ENCODE measurements at places on chromosomes 4 and X. TPM values are rescaled to one million over a fixed set of nuclear protein-coding genes. Genes with fewer than 3 reads are reported as not detected.

DNA sequence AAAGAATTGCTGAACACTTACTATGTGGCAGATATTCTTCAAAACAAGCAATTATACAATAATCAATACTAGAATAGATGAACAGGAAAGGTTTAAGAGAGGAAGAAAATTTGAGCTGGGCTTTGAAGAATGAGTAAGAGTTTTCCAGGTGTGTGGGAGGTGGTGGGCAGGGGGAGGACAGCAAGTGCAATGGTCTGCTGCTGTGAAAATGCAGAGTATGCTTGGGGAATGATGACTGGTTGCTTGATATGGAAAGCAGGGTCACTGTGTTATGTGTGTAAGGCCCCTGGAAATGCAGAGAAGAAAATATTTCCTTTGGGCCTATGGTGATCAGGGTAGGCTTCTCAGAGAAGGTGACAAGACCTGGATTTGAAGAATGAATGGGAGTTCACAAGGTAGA lies 300.3 kb downstream of the CAMK2D start:
- no peak for DNase-seq

DNA sequence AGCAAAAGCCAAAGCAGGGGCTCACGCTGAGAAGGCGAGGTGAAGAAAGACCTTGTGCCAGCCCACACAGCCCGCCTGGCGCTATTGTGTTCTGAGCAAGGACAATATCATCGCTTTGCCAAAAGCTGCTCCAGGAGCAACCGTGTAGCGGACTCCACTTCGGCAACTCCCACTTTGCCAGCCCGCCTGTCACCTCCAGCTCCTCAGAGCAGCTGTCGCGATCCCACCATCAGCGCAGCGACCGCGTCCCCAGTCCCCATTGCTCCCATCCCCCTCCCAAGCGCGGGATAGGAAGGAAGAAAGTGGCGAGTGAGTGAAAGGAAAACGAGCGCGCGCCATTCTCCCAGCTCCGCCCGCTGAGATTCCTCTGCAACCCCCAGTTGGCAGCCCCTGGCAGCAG lies 759 bp downstream of the ZC4H2 start:
- peak; percentile 62 for DNase-seq

DNA sequence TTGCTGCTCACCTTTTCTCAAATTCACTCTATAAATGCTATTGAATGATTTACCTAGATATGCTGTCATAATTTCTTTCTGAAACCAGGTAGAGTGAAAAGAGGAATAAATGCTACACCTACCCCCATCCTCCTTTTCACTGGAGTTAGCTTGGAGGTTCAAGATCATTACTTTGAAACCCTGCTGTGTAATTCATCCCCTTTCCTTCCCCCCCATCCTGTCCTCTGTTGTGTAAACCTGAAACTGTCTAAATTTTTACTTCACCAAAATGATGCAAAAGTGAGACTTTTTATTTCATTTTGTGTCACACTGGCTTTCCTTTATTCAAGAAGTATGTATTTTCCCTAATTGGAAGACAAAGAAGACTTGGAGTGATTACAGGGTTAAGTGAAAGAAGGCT lies 5.4 kb downstream of the ZCCHC18 start:
- DNase-seq: no peak

DNA sequence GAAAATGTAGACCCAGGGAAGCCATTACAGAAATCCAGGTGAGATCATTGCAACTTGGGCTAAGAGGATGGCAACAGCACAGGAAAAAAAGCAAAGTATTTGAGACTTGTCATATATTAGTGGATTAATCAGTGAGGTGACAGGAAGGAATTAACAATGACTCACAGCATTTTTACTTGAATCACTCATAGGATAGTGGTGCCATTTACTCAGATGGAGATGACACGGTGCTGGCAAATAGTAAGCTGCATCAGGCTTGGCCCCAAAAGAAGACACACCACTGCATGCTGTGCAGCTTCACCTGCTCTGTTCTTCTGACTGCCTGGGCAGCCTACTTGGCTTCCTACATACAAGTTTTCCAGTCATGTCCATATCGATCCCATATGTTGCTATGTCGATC lies 144.8 kb downstream of the FRYL start:
- DNase-seq: peak; percentile 69

GRCh38 chr4:6530301-6530700 lies 44.7 kb upstream of the MAN2B2 start:
- DNase-seq: no peak

DNA sequence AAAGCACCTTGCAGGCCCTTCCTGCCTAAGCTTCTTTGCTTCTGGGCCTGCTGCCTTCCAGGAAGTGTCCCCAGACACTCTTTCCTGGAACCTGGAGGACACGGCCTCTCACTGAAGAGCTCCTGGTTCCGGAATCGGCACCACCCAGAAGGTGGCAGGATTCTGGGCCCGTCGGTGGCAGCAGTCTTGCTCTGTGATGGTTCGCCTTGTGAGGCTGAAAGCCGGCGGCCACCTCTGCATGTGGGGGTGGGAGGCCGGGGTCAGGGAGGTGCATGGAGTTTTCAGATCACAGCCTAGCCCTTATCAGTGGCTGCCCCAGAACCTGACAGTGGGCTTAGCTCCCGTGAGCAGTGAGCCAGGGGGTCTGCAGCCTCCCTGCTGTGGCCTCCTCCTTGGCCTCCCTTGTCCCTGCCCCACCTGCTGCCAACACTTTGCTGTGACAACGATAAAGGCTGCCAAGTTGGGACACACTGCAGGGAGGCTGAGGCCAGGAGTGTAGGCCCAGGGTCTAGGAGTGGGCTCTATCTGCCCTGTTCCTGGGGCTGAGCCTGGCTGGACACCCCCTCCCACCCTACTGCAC lies 30.8 kb upstream of the GPR78 start:
- DNase-seq: no peak

GRCh38 chrX:45126158-45126557 lies 74.5 kb downstream of the DIPK2B start:
- no peak for DNase-seq

DNA sequence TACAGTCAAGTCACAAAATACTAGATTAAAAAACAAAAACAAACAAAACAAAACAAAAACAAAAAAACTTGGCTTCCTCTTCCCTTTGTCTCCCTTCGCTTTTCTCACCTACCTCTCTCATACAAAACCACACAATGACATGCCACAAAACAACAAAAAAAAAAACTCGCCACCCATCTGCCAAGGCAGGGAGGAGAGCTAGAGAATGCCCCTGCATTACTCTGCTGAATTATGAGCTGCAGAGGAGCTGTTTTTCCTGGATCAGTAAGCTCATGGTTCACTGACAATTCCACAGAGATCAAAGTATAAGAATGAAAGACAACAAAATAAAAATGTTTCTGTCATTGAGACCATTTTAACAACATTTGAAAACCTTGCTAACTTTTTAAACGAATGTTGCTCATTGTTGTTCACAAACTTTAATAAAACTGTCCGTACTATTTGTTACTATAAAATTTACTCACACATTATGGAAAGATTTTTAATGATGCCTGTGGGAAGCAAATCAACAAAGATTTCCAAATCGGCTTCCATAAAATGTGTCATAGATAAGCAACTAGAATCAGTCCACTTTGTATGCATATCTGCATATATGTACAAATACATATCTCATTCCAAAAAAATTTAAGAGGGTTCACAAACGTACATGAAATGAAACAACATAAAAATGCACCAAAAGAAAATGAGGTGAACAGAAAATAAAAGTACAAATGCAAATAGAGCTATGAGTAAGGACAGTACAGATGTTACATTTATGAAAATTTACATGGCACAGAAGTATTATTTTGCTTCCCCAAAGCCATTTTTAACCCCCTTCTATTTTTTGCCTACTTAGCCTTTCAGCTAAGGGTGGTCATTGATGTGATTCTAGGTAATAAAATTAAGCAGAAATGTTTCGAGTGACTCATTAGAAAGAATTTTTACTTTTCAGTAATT lies 252.4 kb upstream of the FAT4 start:
- DNase-seq: peak; percentile 4

DNA sequence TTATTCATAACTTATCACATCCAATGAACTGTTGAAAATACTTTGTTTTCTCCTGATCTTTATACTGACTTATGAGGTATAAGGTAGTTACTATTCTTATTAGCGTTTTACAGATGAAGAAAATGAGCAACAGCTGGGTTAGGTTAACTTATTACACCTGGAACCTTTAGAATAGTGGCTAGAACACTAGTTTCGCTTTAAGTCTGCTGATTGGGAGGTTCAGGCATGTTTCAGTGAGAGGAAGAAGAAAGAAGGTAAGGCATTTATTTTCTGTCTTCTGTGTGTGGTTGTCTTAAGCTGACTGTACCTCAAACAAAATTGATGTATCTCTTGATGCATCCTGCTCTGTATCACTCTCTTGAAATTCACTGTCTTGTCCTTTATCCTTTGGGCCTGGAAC lies 302.5 kb downstream of the GRID2 start:
- DNase-seq: no peak

DNA sequence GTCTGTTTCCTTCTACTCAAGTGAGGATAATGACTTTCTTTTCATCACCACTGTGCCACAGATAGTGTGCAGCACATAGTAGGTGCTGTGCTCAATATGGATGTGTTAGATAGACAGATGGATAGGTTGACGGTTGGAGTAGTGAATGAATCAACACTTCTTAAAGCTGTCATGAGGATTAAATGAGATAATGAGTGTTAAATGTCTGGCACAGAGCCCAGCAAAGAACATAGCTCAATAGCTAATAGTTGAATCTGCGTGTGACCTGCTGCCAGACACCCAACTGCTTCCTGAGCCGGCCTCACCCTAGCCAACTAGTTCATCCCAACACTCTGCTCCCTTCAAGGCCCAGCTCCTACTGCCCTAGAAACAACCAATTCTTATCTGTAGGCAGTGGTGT lies 67.7 kb upstream of the PJA1 start:
- DNase-seq: peak; percentile 6

DNA sequence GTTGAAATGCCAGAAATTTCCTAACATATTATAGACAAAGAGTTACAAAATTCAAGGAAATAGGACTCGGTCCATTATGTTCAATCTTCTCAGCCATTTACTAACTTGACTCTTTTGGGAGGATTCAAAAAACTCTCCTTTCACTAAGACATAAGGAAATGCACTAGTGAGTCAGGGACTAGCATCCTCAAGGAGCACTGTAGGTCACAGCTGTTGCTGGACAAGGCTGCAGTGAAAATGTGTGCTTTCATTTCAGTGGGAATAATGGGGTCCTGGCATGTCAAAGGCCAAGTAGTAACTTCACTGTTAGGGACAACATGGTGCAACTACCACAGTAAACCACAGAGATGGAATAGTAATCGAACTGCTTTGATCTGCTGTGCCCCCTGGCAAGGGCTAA lies 56.9 kb upstream of the ABCG2 start:
- peak; percentile 7 for DNase-seq

DNA sequence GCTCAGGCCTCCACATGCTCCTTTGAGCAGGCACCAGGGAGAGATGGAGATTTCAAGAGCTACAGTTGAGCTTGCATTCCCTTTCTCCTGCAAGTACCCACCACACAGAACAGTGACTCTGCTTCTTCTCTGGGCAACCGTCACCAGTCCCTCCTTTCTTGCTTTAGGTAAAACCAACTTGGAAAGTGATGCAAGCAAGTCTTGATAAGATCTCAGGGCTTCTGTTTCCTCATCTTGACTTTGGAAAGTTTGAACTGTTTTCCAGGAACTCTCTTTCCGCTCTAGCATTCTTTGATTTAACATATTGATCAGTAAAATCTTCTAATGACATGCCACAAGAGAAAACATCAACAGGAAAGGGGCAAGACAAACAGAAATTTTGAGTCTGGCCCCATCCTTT lies 73.7 kb downstream of the USP46 start:
- no peak for DNase-seq

- no peak for DNase-seq
These were observed 188.4 kb upstream of the GNPDA2 start for GRCh38 chr4:44914748-44915147.

- no peak for DNase-seq
These were observed 29.4 kb downstream of the ARAP2 start for GRCh38 chr4:36214735-36215485.

DNA sequence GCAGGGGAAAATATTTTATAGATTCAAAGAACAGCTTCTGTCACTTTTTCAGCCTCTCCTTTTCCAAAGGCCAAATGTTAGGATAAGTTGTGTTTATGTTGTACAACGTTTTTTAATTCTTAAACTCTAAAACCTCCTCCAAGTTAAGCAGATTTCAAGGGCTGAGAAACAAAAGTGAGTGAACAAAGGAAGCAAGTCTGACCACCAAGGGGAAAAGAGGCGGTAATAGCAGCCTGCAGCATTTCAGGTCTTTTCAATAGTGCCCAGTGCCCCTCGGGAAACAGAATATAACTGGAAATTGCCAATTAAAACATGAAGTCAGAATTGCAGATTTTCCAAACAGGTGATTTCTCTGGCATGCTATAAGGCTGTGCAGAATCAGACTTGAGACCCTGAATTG lies 510.0 kb upstream of the HTR2C start:
- DNase-seq: no peak

GRCh38 chr4:115671581-115671980 lies 558.2 kb upstream of the NDST4 start:
- no peak for DNase-seq

- no peak for DNase-seq
These were observed 101.1 kb upstream of the TEX13D start for GRCh38 chrX:124231451-124231759.

- no peak for DNase-seq
These were observed 5.3 kb upstream of the EBP start for GRCh38 chrX:48516285-48516684.

GRCh38 chr4:79442422-79442821 lies 34.4 kb upstream of the GK2 start:
- peak; percentile 64 for DNase-seq

DNA sequence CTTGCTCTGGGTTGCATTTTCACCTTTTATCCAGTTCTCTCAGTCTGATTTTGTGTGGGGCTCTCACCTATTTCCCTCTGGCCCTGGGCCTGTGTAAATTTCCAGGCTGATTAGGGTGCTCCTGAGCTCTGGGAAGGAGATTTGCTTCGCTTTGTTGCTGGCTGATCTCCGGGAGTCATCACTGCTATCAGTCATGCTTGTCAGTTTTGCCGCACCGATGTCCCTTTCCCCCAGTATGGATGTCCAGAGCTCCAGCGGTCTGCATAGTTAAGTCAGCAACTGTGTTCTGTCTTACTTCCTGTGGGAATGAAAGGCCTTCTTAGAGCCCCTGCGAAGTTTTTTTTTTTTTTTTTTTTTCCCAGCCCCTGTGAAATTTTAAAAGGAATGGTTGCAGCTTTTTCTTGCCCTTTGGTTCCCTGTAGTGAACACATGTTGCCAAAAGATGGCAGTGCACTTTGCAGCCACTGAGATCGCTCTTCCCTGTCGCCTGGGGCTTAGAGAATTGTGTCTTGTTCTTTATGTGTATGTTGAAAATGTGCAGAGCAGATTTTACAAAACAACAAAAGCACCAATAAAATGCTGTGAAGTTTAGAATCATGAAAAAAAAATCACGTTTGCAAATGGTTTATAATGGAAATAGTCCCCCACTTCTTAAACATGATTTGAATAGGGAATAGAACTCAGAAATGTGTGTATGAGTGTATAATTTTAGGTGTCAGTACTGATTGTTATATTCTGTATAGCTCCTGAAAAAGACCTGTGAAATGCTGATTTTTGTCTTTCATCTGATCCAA lies 109.1 kb upstream of the SLC4A4 start:
- DNase-seq: peak; percentile 79

Gene COX7B2
- not detected for total RNA-seq

Gene IL13RA2
- 11.5 TPM for total RNA-seq

Gene EPHA5
- not detected for total RNA-seq

Gene AFF2
- 1.1 TPM for total RNA-seq

Gene CORIN
- 0.63 TPM for total RNA-seq

Gene MAGEA2
- total RNA-seq: not detected

Gene GPC3
- not detected for total RNA-seq

Gene AASDH
- total RNA-seq: 8.6 TPM

Gene S100G
- not detected for total RNA-seq

Gene GC
- not detected for total RNA-seq

Gene SMIM10L2A
- not detected for total RNA-seq

Gene GABRG1
- not detected for total RNA-seq

Gene SSX4
- not detected for total RNA-seq

Gene CT83
- not detected for total RNA-seq

Gene GPR143
- total RNA-seq: not detected
